ENCODE measurements at places on chromosomes 6 and 20.
A peak's percentile ranks its signal among the peaks of the same experiment; 100 is the strongest.

DNA sequence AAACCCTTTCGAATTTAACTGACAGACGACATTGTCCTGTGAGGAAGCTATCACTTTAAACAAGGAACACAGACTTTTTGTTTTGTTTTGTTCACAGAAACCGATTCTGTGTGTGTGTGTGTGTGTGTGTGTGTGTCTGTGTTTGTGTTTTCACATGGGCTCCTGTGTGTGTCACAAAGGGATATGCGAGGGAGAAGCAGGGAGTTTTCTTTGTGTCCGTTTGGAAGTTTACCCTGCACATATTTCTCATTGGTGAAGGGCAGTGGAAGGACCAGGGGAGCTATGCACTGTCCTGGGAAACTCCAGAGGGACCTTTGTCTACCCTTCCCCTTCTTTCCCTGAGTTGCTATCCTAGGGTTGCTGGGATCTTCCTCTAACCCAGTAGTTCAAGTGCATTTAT is 17.7 kb downstream of the POM121L2 start:
- DNase-seq, result no peak

- DNase-seq, result peak; percentile 13
Measured at GRCh38 chr20:32189691-32190615, 17.6 kb downstream of the PLAGL2 start.

DNA sequence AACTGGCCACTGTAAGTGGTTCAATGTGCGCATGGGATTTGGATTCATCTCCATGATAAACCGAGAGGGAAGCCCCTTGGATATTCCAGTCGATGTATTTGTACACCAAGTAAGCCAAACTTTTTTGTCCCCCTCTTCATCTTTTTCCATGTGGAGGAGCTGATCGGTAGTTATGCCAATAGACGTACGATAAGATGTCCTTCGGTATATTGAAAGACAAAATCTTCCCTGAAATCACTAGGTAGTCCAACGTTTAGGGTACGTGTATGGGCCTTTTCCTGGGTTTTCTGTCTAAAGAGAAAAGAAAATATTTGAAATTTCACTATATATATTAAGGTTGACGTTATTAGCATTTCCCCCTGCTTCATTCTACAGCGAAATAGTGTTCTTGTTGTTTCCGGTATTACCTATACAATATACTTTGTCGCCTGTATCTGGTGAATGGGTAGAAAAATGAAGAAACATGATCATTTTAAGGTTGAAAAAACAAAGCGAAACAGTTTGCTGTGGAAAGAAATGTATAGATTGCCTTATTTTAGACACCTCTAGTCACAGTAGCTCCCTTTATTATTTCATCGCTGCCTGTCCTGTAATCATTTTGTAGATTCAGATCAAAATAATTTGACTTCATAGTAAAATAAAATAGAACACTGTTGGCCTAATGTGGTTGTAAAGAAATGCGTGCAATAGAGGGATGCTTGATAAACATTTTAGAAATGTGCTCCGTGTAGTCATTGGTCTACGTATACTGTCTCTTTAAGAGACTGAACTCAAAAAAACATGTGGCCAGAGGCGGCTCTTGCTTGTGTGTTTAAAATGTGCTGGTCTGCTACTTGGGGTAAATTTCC is 1.5 kb downstream of the LIN28B start:
- no peak for DNase-seq

DNA sequence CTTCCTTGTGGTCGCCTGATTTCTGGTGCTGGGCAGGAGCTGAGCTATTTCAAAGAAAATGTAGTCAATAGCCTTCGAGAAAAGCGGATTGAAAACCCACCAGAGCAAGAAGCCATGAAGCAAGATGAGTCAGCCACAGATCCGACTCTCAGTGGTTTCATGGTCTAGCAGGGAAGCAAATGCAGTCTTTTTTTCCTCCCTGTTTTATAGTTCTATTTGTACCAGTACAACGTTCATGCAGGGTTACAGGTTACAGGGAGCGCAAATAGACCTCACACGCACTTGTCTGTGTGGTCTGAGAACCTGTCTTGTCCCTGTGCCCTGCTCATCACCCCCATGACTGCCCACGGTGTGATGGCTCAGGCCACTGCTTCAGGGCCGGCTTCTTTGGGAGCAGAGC is 309.8 kb upstream of the SUPT3H start:
- DNase-seq, result no peak

DNA sequence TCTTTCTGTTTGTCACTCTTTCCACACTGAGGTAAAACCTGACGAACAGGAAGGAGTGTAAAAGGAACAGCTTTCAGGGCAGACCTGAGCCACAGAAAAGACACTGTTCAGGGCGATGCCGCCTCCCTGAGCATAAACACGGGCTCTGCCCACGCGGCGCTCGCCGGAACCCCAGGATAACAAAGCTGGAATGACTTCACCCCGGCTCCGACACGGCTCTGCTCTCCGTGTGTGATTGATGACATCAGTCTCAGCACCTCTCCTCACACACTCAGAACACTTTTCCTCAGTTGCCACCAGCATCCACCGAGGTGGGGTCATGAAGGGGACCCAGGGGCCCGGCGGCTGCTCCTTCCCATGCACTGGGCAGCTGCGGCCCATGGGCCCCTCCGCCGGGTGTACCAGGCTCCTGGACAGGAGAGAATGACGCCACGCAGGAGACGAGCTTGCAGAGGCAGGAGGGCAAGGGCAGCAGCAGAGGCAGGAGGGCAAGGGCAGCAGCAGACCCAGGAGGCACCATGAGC is 43.6 kb downstream of the DLL1 start:
- no peak for DNase-seq

- DNase-seq, result no peak
Measured at GRCh38 chr6:47358440-47359225, 48.9 kb upstream of the TNFRSF21 start.

- DNase-seq, result peak; percentile 20
Measured at GRCh38 chr6:43608310-43608763, 20.7 kb downstream of the GTPBP2 start.

- DNase-seq, result no peak
Measured at GRCh38 chr6:150806790-150807189, 58.7 kb upstream of the MTHFD1L start.

DNA sequence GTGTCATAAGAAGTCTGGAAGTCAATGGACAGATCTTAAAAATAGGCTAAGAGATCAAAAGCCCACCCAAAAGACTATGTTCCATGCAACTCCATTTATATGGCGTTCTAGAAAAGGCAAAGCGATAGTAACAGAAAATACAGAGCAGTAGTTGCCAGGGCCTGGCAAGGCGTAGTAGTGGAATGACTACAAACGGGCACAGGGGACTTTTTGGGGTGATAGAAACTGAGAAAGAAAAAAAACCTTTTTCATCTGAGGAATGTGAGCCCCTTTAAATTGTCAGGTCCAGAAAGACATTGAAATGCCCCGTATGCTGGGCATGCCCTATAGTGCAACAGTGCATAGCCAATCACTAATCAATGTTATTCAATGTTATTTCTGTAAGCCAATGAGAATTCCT is 47.2 kb upstream of the FAM50B start:
- no peak for DNase-seq

DNA sequence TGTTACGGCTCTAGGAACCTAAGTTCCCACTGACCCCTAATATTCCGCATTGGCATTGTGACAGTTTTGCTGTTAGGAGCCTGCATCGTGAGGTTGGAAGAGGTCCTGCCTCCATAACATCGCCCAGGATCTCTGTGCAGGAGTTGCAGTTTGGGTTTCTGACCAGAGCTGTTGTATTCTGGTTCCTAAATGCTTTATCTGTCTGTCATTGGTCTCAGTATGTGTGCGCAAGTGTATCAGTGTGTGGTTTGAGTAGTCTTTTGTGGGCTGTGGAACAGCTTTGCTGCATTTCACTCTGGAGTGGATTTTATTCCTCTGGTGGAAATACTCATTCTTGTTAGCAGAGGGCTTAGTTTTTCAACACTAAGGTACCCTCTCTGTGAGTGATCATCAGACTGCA is 95.6 kb downstream of the CDYL start:
- no peak for DNase-seq

- no peak for DNase-seq
Measured at GRCh38 chr20:42082611-42083010, 464.4 kb upstream of the CHD6 start.

GRCh38 chr6:111666847-111667246 is 61.2 kb upstream of the TRAF3IP2 start:
- no peak for DNase-seq

DNA sequence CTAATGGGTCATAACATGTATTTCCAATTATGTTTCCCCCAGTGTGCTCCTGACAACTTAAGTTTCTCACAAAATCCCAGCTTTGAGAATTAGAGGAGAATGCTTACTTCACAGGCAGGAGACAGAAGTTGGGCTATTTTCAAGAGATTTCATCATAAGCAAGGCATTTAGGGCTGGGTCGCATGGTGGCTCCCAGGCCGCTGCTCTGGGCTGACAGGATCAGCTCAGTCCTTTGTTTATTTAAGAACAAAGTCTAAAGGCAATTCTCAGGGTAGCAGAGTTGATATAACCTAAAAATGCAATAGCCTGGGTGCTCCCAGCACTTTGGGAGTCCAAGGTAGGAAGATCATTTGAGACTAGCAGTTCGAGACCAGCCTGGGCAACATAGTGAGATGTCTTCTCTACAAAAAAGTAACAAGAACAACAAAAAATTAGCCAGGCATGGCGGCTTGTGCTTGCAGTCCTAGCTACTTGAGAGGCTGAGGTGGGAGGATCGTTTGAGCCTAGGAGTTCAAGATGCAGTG is 10.9 kb downstream of the FOXQ1 start:
- no peak for DNase-seq

DNA sequence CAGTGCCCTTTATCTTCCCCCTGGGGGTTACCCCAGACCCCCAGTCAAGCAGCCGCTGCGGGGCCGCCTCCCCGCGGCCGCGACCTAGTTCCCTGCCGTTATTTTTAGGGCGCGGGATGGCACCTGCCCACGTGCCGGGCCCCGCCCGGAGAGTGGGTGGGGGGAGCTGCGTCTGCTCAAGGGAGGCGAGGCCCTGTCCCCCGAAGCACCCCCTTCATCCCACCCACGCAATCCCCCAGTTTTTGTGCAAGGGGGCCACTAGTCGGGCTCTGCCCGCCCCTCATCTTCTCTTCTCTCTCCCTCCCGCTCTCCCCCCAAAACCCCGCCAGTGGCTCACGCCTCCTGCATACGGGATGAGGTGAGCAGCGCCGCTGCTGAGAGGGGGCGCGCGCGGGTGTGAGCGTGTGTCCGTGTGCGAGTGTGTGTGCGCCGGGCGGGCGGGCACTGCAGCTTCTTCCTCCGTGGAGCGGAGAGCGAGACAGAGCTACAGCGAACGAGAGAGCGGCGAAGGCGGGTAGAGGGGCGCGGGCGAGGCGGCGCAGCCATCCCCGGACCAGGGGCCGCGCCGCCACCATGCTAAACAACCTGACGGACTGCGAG is at the start of gene SLC12A5:
TSS of gene SLC12A5 (plus strand) at position 444 of the 600 bp plus-strand sequence. CDS start at position 574, 130 bp downstream.
- DNase-seq, result no peak

DNA sequence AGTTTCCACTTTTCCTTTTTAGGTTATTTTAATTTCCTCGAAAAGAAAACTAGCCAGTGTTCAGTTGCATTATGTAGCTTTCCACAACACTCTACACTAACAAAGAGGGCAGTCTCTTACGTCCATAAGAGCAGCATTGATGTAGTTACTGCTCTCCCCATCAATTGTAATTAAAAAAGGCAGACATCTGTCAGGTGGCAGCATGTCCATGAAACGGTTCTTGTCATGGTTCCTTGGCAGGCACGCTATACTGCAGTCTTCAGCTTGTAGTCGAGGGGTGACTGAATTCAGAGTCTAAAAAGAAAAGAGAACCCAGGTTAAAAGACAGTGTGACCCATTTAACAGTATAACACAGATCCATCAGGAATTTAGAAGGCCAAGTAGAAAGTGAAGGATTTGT is 80.1 kb upstream of the THEMIS start:
- DNase-seq, result no peak

GRCh38 chr6:63940056-63940455 is 304.5 kb downstream of the PHF3 start:
- DNase-seq, result no peak

DNA sequence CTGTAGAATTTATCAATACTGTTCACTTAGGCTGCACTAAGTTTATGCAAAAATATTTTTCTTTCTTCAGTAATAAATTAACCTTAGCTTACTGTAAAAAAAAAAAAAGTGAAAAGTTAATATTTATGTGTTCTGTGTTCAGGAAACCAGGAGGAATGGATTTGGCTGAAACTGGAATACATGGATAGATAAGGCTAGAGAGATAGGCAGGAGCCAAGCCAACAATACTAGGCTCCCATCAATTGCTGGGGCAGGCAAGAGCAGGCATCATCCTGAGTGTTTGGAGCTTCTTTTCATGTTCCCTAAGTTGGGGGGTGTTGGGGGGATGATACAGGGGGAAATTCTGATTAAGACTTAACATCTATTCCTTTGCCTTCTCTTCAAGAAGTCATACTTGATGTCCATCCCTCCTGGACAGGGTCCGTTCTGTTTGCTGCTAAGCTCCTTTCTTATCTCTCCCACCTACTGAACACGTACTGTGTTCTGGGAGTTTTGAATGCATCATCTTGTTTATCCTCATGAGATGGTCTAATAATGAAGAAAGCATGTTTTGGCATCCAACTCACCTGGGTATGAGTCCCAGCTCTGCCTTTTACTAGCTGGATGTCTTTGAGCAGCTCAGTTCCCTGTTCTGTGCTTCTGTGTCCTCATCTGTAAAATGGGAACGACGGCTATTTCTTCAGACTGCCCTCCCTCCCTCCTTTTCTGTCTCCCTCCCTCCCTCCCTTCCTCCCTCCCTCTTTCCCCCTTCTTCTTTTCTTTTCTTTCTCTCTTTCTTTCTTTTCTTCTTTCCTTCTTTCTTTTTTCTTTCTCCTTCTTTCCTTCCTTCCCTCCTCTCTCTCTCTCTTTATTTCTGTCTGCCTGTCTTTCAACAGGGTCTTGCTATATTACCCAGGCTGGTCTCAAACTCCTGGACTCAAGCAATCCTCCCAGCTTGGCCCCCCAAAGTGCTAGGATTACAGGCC is 6.4 kb upstream of the PROCR start:
- DNase-seq, result no peak

DNA sequence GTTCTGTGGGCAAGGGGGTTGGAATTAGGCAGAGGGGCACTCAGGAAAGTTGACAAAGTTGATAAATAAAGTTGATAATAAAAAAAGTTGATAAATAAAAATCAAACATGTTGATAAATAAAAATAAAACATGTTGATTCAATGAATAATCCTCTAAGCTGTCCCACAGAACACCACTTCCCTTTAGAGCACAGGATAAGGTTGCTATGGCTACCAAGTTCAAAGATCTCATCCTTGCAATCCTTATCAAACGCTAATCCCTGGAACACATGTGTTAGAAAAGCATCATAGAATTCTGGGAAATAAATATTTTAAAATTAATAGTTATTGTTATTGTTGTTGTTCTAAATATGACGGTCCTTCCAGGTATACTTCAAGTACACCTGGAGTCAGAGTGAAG is 33.9 kb downstream of the MBOAT1 start:
- DNase-seq, result no peak

DNA sequence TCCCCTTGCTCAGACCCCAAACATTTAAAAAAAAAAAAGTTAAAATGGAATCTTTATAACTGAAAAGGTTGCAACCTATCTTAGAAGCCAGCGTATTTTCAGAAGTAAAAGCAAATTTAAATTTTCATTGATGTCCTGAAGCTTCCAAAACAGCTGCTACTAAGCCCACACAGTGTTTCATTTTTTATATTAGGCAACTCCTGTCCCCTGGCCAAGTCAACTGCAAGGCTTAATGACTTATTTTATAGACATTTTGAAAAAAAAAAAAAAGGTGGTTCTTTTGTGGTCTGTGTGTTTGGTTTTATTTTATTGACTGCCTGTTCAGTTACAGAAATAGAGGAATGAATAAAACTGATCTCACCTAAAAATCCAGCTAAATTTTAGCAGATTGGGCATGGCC is 13.0 kb downstream of the CFAP61 start:
- DNase-seq, result no peak

- DNase-seq, result no peak
Measured at GRCh38 chr6:44024574-44025219, 102.6 kb downstream of the MRPL14 start.
